NCI-H226 (cell line): ENCODE measurements at places on chromosomes 3 and 15.

GRCh38 chr3:36933540-36934296, 11.1 kb downstream of the TRANK1 start:
- no peak for DNase-seq

- no peak for DNase-seq
These were observed 428 bp downstream of the LYSMD4 start for GRCh38 chr15:99732751-99733267.

- DNase-seq, result no peak
These were observed 358.0 kb downstream of the WDR72 start for GRCh38 chr15:53401503-53401902.

- no peak for DNase-seq
These were observed 11.7 kb upstream of the TCF12 start for GRCh38 chr15:56906766-56907165.
